ENCODE measurements at places on chromosomes 7 and 10.

GRCh38 chr10:33509231-33509831 lies 174.9 kb upstream of the NRP1 start:
- no peak for DNase-seq

DNA sequence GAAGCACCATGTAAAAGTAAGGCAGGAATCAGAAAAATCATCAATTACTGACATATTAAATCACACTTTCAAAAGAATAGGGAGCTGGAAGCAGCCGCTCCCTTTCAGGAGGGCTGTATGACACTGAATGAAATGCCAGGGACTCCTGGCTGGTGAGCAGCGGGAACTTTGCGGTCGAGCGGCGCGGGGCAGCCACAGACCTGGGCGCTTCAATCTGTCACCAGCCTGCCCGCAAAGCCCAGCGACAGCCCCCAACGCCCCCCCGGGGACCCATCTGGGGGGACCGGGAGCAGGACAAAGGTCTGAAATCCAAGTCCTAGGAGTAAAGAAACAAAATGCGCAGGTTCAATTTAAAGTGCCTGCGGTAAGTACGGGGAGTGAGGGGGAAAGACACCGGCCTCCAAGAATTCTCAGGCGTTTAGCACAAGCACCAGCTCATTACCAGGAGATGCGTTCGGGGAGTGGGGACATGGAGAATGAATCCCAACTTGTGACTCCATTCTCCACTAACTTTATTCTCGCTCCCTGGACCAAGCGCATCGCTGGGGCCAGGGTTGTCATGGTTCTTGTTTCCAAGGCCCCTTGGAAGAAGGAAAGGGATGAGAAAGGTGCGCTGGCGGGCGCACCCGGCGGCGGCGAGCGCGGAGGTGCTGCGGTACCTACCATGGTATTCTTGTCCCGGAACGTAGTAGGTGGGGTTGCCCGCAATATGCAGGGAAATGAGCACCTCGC lies 824 bp downstream of the RELN start:
- DNase-seq = no peak

GRCh38 chr7:94374721-94375566 lies 19.8 kb upstream of the COL1A2 start:
- DNase-seq = no peak

DNA sequence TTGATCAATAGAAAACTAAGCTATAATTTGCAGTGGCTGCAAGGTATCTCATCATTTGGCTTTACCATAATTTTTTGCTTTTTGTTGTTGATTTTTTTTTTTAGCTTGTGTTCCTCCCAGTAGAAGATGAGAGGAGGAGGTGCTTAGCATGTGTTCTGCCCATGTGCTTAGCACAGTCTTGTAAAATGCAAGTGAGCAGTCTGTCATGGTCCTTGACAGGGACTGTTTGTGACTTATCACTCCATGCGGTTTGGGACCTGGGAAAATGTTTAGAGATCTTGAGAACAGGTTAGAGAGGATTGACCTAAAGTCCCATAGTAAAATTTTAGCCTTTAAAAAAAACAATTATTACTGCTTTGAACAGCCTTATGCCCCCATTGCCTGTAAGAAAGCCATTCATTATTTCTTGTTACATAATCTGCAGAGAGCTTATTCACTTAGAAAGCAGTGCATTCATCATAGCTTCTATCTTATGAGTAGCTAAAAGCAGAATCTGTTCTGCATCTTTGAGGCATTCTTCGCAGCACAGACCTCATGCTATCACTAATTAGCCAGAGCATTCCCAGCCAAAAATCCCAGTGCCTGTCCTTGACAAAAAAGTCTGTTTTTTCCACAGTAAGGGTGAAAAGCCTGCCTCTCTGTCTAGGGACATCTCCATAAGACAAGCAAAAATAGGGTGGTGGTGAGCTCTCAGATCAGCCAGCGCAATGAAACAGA lies 748.7 kb upstream of the GALNT17 start:
- DNase-seq = no peak

GRCh38 chr10:112507046-112507445 lies 60.0 kb downstream of the VTI1A start:
- no peak for DNase-seq

DNA sequence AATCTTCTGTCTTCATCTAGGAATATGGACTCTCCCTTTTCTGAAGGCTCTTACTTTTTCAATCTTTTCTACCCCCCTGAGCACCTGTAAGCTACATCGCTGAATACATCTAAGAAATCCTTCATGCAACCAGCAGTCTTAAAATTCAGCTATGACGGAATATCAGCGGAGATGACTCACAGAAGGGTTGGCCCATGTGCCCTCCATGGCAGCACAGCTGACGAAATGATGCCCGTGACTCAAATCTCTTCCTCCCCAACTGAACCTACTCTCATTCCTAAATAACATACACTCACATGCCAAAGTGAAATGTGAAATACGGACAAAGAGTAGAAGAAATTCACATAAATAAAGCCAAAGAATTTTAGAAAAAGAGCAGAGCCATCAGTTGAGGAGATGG lies 30.3 kb upstream of the NCAPG2 start:
- no peak for DNase-seq

DNA sequence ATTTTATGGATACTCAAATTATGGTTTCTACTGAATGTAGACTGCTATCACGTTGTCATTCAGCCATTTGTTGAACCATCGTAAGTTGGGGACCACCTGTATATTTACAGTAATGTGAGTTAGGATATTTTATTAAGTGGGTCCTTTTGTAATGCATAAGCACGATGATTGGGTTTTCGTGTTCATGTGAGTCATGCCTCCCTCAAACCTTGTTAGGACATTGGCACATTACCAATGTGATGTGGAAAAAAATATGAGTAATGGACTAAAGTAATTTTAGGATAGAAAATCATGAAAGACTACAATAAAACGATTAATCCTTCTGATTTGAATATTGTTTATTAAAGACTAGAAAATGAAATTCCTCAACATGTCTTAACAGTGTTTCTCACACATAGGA lies 8.7 kb downstream of the SMC3 start:
- no peak for DNase-seq

- DNase-seq = no peak
Observed at GRCh38 chr10:31622978-31623377, 304.0 kb downstream of the ZEB1 start.

Measured in activated CD4-positive, alpha-beta T cell treated with anti-CD3 and anti-CD28 coated beads for 4 hours (primary cell).